ENCODE measurements at places on chromosomes 2 and 18.

DNA sequence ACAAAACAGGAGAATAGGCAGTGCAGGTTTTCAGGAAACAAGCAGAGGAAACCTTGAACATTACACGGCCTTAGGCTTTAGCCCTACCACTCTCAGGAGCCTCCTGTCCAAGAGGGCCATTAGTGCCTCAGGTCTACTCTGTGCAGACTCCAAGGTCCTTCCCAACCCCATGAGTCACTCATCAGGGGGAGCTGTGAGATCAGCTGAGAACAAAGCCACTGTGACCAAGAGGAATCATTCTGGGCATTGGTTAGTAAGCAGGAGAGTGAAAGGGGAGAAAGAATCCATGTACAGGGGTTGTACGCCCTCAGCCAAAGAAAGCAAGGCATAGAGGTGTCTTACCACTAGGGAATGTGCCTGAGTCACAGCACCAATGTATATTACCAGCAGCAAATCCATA, 680.3 kb downstream of the DPP10 start:
- no peak for DNase-seq

DNA sequence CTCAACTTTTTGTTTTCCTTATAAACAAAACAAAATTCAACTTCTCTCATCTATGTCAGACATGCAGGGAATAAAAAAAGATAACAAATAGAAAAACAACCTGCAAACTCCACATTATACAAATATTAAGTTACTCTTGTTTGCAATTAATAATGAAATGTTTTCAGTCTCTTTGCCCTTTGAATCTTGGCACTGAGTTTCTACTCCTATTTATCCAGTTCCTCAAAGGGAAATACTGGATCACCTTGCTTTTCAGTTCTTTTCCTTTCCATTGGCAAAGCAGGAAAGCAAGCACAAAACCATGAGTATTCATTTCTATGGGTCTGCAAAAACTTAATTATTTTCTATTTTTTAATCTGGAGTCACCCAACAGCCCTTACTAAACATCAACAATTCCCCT, 23.6 kb downstream of the KANSL1L start:
- no peak for DNase-seq

- DNase-seq = no peak
These were observed 16.5 kb downstream of the RNF149 start for GRCh38 chr2:101291973-101292372.

DNA sequence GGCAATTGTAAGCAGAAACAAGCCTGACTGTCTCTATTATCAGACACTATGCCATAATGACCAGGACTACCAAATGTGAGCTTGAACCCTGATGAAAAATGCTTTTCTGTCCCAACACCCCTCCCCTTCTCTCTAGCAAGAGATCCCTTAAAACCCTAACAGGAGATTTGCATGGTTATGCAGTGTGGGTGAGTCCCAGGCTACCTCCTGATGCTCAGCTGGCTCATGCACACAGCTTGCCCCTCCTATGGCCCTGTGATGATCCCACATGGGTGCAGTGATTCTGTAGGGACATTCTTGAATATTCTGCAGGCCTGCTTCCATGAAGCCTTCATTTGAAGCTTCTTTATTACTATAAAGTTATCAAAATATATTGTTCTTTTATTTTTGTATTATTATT, 357.4 kb downstream of the AKAIN1 start:
- DNase-seq = no peak

DNA sequence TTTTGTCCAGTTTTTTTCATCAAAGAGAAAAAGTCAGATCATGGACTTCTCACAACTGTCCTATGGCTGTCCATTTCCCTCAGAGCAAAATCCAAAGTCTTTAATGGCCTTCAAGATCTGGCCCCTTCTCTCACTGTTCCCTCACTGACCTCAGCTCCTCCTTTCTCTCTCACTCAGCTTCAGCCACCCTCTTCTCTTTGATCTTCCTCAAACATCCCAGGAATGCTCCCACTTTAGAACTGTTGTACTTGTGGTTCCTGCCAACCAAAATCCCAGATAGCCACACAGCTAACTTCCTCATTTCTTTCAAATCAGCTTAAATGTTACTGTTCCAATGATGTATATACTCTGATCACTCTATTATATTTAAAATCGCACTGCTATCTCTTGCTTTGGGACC, 82.9 kb downstream of the NUP35 start:
- DNase-seq = no peak

DNA sequence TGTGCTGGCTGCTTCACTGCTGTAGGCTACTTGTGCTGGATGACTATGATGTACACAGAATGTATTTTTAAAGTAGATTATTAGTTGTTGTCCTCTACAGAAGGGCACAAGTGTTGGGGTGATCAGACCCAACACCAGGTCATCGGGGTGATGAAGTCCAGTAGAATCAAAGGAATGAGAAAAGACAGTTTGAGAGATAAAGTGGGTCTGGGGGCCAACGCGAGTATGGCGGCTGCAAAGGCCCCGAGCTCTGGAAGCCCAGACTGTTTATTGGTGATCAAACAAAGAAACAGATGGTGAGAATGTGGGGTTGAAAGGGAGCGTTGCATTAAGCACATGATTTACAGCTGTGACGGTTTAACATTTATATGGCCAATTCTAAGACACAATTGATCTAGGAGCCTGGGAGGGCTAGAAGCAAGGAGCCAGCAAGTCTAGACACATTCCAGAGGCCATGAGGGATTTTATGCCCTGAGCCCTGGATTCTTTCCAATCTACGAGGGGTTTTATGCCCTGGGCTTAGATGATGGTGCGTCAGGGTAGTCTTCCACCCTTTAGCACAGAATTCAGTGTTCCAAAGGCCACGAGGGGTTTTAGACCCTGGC, 153.5 kb downstream of the AGPS start:
- DNase-seq = no peak

DNA sequence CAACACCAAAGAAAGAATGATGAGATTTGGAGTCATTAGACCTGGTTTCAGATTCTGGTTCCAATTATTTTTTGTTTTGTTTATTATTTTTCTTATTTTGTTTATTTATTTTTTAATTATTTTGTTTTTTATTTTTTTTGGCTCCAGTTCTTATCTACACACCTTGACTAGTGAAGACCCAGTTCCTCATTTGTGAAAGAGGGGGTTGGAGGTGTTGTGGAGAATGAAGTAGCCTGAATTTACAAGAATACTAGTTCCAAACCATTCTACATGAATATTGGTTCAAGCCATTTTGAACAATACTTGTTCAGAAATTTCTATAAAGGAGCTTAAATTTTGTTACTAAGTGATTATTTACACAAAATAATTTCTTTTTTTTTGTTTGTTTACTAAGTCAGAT, 6.9 kb upstream of the KCNJ13 start:
- DNase-seq = no peak

GRCh38 chr2:180730976-180731375, 249.4 kb upstream of the UBE2E3 start:
- no peak for DNase-seq

GRCh38 chr2:3242747-3243369, 134.8 kb downstream of the EIPR1 start:
- DNase-seq = no peak

DNA sequence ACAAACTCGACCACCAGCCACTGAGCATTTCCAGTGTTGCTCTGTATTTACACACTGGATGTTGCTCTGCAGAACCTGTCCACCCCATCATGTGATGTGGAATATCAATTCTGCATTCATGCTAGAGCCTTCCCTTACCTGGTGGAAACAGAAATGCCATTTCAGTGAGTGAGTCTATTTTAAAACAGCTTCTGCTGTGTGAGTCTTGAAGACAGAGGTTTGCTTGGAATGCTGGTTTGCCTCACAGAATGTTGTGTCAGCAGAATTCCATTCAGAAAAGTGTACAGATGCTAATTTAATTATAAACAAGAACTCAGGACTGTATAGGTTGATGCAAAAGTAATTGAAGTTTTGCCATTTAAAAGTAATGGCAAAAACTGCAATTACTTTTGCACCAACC, 118.3 kb downstream of the MAP3K20 start:
- no peak for DNase-seq

- DNase-seq = no peak
These were observed 83.1 kb downstream of the NBEAL1 start for GRCh38 chr2:203097735-203098134.

DNA sequence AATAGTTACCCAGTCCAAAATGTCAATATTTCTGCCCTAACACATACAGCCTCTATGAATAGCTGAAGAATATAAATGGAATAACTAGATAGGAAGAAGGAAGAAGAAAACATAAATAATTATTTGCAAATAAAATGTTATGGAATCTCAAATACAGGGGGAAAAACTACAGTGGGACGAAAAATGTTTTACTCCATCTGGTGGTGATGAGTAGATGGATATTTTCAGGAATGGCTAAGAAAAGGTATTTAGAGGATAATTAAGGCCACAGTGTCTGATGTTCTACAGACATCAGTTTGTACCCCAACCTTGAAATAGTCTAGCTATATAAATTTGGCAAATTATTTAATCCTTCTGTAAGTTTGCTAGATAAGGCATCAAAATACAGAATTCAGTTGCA, 178.1 kb upstream of the FSHR start:
- no peak for DNase-seq

GRCh38 chr2:83368916-83369315, 1090.2 kb downstream of the SUCLG1 start:
- DNase-seq = no peak

GRCh38 chr2:60298006-60298696, 255.3 kb downstream of the BCL11A start:
- DNase-seq = no peak

DNA sequence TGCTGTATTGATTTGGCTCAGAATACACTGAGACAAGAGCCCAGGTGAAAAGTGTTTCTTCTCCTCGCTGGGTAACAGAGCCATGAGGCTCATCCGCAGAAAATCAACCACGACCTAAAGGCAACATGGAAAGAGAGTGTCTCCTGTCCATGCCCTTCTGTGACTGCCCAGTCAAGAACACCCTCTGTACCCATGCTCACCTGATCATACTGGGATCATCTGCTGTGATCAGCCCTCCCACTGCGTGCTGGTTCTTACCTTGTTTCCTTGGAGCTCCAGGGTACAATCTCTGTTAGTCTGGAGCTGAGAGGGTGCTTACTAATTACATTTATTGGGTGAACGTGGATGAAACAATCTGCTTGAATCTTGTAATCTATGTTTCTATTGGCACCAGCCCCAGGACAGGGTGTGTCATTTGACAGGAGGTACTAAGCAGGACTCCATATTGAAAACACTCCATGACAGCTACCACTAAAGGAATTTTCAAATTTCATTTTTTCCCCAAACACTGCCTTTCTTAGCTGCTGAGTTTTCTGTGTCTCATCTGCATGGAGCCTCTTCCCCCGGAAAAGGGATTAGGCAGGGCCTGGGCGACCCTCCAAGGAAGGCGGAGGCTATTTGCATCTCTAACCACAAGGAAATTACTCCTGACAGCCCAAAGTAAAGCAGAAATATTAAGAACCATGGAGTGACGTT, 39.7 kb upstream of the GRP start:
- DNase-seq = no peak

DNA sequence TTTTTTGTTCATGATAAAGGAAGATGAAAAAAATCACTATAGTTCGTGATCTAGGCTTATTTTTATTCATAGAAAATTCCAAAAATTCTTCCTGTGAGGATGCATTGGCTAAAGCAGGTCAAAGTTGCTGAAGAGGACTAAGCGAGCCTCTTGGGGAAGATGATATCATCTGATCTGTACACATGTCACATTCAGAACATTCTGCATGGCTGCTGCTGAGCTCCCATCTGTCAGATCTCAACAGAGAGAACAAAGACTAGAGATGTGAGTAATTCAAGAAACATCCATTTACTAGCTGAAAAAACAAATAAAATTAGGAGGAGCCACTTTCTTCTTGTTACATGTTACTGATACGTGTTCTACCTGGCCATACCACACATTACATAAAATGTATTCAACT, 518.6 kb upstream of the FSIP2 start:
- no peak for DNase-seq

DNA sequence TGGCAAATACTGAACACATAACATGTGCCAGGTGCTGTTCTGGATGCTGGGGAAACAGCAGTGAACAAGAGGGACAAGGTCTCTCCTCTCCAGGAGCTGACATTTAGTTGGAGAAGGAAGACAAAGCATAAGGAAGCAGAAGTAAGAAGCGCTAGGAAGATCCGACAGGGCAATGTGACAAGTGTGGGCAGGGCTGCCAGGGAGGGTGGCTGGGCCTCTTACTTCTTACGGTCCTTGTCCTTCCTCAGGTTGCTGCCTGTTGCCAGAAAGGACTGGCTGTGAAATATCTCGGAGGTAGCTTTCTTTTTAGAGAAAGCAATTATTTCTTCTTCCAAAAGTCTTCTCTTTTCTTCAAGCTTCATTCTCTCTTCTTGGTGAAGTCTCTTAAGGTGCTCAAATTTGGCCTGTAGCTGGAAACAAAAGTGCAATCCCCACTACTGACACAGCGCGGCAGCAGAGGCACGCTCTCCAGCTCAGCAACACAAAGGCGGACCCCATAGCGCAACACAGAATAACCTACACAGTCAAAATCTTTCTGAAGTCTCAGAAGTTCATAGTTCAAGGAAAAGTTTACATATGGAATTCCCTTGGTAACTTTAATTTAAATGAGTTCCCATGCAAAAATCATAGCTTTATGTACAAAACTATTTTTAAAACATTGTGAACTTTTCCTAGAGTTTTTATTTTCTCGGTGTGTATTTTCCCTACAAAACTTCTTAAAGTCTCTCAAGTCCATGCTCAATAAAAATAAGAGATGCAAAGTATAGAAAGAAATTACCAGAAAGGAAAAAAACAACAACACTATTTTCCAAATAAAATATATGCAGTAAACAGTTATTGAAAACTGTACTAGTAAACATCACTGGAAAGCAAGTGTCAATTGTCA, 67.7 kb downstream of the SEPTIN10 start:
- no peak for DNase-seq

DNA sequence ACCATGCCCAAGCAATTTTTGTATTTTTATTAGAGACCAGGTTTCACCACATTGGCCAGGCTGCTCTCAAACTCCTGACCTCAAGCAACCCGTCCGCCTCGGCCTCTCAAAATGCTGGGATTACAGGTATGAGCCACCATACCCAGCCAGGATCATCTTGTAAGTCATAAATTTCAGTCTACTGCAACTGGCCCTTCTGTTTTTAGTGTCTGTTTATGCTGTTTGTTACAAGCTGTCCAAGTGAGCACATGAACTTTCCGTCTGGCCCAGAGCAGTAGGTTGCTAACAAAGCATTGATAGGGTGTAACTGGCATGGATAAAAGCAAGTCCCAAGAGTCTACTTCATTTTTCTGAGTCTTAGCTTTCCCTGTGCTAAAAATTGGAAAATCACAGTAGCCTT, 164.4 kb upstream of the NT5C1B start:
- no peak for DNase-seq

- DNase-seq = no peak
These were observed 45.2 kb downstream of the CYP1B1 start for GRCh38 chr2:38030635-38031355.

Measured in cortex of kidney (tissue), 1 donor.